Stimulated activated CD8-positive, alpha-beta memory T cell treated with anti-CD3 and anti-CD28 coated beads, Interleukin-15, amount 100 ng/mL, for 48 hours (primary cell): ENCODE measurements at places on chromosomes 1 and 21.

- DNase-seq, result no peak
These were observed 17.3 kb upstream of the ADARB1 start for GRCh38 chr21:45056917-45057560.

DNA sequence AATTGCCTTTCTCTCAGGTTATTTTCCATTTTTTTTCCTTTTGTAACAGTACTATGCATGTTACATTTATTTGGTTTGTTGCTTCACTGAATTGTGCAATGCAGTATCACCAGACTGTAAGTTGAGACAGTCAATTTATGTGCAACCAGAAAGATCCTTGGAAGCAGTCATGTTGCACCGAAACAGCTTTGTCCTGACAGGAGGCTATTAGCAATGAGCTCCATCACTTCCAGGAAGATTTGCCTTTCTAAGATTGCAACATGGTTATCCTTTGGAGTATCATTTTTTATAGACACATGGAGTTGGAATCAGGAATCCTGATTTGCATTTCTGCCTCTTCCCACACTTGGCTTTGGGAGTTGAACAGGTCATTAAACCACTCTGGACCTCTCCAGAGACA, 84.5 kb upstream of the ST6GALNAC5 start:
- no peak for DNase-seq

DNA sequence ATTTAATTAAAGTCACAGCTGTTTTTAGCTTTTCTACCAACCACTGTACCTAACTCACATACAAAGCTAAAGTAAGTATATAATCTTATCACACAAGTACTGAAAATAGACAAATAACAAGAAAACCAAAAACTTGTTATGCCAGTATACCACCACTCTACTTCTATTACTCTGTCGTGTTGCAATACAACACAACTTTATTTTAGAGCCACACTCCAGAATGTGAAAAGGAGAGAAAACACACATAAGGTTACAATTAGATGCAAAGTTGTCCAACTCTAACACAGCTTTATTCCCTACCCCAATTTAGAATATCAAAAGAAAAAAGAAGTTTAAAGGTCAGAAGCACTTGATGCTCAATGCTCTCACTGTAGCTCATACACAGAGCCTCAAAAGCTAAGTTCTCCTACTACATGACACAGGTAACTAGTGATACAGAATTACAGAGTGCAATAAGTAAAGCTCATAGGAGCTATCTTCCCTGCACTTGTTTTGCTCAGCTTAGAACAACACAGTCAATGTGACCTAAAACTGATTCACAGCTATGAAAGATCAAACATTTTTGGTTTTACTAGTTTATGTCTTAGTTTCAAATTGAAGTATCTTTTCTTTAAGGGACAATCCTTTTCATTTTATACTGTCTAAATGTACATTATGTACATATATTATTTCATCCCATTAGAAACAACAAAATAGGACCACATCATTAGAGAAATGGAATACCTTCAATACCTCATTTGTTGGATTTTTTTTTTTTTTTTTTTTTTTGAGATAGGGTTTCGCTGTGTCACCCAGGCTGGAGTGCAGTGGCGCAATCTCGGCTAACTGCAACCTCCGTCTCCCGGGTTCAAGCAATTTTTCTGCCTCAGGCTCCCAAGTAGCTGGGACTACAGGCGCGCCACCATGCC, 29.2 kb downstream of the EYA3 start:
- no peak for DNase-seq

DNA sequence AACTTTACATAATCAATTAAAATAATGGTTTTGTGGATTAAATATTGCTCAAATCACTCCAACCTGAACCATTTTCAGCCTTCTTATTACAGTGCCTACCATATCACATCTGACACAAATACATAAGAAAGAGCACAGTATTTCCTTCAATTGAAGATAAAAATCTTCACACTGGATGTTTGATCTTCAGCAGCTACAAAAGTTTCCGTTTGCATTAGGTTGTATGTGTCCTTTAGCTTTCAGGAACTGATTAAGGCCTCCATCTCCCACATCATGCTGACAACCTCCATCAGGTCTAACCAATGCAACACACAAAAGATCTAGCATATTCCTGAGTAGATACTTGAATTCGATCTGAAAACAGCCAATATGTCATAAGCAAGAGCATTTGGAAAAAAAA, 195.1 kb upstream of the NR5A2 start:
- no peak for DNase-seq

DNA sequence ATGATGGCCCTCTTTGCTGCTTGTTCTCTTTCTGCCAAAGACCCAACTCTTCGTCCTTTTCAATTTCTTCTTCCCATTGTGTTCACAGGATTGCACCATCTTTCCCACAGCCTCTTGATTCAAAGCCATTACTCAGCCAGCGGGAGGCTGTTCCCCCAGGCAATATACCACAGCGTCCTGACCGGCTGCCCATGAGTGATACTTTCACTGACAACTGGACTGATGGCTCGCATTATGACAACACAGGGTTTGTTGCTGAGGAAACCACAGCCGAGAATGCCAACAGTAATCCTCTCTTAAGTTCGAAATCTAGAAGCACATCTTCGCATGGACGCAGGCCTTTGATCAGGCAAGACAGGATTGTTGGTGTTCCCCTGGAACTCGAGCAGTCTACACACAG, 167.4 kb downstream of the LRRC40 start:
- DNase-seq, result no peak

DNA sequence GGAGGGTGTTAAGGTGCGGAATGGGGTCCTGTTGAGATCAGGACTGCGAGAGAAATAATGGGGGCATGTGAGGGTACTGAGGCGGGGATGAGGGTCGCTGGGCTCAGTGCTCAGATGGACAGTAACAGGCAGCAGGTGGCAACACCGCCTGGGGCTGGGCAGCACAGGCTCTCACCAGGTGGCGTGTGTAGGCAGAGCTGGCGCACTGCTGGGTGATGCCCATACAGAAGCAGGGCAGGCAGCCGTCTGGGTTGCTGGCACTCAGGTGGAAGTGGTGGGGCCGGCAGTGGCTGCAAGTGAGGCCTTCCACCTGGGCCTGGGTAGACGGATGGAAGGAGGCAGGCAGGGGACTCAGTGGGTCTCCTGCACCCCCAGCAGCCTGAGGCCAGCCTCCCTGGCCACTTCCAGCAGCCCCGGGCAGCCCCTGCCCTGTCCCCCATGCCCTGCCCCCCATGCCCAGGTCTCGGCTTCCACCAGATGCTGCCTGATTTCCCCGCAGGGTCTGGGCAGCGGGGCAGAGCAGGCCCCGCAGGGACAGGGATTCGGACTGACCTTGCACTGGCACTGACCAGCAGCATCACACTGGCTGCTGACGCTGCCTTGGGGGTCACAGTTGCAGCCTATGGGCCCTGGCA, 60.5 kb downstream of the LDLRAD2 start:
- DNase-seq, result no peak

- DNase-seq, result no peak
These were observed 1415.1 kb downstream of the KCNT2 start for GRCh38 chr1:195193134-195193533.

DNA sequence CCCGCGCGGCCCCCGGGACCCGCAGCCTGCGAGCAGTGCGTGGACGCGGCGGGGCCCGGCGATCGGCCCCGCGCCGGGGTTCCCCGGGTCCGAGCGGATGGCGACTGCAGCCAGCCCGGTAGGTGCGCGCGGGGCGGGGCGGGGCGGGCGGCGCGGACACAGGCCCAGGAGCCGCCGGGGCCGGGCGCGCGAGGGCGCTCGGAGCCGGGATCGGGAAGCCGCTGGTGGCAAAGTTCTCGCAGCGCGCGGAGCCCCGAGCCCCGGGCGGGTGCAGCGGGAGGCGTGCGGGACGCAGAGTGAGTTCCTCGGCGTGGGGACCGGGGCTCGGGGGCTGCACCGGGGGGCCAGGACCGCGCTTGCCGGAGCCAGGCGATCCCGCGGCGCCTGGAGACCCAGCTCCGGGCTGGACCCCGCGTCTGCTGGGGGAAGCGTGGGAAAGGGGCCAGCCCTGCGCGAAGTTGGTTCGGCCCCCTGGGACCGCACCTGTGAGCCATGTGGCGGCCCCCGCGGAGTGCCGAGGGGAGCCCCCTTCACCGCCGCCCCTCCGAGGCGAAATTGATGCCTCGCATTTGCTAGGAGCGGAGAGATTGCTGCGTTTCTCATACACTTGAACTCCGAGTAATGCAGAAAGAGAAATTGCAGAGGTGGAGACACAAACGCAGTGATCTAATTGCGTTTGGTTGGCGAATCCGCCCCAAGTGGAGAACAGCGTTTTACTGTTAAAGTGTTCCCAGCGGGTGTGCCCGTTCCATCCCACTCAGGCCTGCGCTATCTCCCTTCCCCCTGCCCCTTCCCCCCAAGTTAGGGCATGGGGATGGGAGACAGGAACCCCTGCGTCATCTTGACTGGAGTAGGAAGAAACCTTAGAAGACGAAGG, 228.9 kb upstream of the TMEM51 start:
- DNase-seq, result no peak

GRCh38 chr1:205805082-205805711, 7.8 kb downstream of the SLC41A1 start:
- peak; percentile 49 for DNase-seq

DNA sequence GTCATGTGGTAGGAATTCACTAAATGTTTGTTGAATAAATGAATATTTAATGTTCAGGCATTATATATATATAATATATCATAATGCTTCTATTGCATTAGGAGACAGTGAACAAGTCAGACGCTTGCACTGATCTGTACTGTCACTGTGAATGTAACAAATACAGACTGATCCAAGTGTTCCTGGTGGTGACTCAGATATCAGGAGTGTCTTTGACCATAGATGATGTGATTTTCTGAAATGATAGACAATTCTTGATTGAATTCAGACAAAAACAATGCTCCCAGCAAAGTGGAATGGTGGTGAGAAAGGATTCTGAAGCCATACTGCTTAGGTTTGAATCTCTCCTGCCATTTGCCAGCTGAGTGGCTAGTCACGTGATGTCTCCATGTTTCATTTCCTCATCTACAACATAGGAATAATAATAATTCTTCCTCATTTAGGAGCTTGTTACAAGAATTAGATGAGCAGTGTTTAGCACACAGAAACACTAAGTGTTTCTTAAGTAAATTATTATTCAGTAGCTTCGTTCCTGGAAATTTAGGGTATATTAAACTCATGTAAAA, 71.0 kb downstream of the OLFML2B start:
- no peak for DNase-seq

DNA sequence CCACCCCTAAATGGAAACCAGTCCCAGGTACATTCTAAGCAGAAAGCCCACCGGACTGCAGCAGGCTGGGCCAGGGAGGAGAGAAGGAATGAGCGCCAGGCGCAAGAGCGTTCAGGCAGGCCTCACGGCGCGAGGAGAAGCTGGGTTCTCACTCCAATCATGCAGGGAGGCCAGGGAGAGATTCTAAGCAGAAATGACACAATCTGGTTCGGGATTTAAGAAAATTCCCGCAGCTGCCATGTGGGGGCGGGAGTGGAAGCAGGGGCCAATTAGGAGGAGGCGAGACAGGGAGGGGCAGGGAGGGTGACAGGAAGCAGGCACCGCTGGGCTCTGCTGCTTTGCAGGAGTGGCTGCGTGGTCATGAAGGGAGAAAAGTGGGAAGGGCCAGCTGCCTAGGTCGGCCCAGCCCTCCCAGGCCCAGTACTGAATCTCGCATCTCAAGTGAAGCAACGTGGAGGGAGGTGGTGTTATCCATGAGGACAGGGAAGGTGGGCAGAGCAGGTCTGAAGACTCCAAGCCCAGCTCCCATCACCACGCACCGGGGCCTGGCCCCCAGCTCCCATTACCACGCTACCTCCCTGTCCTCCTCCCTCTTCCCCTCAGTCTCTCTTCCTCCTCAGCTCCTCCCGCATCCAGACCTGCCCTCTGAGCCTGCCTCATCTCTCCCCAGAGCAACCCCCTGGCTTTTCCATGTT, 11.8 kb downstream of the NPHP4 start:
- no peak for DNase-seq

GRCh38 chr1:8222789-8223188, 95.1 kb upstream of the SLC45A1 start:
- no peak for DNase-seq

DNA sequence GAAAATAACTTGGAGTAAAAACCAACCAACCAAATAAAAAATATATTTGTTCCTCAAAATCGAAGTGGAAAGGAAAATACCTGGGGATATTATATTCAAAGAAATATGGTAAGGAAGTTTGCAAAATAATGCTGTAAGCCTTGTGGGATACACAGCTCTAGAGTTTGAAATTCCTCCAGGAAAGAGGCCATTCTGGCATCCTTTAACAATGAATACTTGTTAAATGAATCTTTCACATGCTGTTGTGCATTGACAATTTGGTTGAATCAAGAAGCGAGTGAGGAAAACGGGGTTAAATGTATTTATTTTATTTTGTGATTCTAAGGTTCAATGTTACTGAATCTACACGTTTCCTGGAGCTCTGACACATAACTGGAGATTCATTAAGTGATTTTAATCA, 30.5 kb upstream of the NTNG1 start:
- DNase-seq, result no peak

DNA sequence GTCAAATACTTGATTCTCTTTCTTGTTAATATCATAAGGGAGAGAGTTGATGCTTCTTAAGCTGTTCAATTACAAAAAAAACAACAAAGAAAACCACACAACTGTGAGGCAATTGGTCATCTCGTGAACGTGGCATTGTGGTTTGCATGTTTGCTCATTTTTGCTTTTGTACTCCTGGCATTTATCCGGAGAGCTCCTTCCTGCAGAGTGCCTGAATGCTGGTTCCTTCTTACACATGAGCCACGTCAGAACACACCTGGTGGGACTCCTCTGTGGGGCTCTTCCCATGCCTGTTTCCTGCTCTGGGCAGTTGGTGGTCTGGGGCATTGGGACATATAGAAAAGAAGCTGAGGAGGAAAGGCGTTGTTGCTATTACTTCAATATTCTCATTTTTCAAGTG, 25.7 kb downstream of the KCNK1 start:
- DNase-seq, result no peak

DNA sequence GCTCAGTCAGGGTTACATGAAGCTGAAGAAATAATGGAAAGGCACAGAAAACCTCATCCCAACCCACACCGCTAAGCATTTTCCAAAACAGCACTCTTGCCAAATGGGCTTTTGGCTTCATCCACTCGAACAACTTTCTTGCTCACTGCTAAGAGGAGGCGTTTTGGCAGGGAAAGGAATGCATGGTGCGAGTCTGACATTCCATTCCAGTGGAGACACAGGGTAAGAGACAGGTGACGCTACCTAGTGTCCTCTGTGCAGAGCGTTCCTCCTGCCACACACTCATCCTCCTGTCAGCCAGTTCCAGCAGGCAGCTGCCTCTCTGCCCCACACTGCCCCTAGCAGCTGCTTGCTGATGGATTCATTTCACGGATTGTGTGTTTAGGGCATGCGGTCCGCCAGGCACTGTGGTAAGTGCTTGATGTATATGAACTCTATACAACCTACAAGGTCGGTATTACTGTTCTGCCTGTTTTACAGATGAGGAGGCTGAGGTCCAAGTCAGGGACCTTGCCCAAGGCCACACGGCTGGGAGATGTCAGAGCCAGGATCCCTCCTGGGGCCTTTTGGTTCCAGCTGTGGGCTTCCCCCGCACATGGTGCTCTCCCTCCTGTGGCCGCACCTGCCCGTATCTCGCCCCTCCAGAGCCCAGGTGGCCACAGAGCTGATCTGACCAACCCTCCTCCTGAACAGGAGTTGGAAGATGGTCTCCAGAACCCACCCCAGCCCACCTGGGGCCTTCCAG, 25.7 kb upstream of the BACE2 start:
- DNase-seq, result no peak
